ENCODE measurements at places on chromosomes 6 and 20.
A peak's percentile ranks its signal among the peaks of the same experiment; 100 is the strongest.

GRCh38 chr20:60138256-60139220 is 180.3 kb downstream of the CDH26 start:
- no peak for DNase-seq

- DNase-seq, result no peak
Observed at GRCh38 chr6:126531840-126532239, 191.9 kb downstream of the CENPW start.

GRCh38 chr6:71496018-71496721 is 207.6 kb downstream of the OGFRL1 start:
- DNase-seq, result no peak

DNA sequence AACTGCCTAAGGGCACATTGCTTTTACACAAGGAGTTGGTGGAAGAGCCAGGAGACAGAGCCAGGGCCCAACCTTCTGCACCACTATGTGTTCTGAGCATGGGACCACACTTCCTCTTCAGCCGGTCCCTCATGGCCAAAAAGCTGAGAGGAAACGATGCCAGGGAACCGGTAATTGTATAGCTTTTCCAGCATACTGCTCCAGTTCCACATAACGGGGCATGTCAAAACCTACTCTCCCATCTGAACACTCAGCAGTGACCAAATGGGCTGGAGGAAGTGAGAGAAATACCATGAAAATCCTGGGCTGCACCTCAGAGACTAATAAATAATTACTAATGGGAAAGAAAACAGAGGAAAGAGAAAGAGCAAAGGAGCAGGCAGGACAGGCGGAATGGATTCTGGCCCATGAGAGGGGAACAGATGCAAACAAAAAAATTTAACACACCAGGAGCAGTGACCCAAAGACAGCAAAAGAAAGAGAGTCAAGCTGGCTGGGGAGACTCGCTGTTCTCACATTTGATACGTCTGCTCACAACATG is 52.0 kb upstream of the BMP2 start:
- DNase-seq, result no peak

- no peak for DNase-seq
Observed at GRCh38 chr6:133645966-133646740, 242.8 kb upstream of the TCF21 start.

- DNase-seq, result no peak
Observed at GRCh38 chr20:59390437-59390836, 90.0 kb downstream of the EDN3 start.

DNA sequence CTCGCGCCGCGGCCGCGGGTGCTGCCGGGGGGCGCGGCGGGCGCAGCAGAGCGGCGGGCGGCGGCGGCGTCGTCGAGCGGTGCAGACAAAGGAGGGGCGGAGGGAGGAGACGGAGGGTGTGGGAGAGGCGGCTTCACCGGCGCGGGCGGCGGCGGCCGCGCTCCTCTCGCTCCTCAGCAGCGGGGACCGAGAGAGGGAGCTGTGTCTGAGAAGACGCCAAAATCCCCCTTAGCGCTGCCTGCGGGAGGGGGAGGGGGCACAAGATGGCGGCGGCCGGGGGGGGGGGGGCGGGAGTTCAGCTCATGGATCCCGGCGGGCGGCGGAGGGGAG is 296 bp downstream of the ADNP start:
- DNase-seq, result no peak

GRCh38 chr6:87784690-87785089 is 82.7 kb upstream of the AKIRIN2 start:
- DNase-seq, result no peak

GRCh38 chr6:165599596-165600487 is 63.2 kb downstream of the PDE10A start:
- no peak for DNase-seq

- no peak for DNase-seq
Observed at GRCh38 chr20:21377701-21378100, 19.6 kb downstream of the NKX2-4 start.

DNA sequence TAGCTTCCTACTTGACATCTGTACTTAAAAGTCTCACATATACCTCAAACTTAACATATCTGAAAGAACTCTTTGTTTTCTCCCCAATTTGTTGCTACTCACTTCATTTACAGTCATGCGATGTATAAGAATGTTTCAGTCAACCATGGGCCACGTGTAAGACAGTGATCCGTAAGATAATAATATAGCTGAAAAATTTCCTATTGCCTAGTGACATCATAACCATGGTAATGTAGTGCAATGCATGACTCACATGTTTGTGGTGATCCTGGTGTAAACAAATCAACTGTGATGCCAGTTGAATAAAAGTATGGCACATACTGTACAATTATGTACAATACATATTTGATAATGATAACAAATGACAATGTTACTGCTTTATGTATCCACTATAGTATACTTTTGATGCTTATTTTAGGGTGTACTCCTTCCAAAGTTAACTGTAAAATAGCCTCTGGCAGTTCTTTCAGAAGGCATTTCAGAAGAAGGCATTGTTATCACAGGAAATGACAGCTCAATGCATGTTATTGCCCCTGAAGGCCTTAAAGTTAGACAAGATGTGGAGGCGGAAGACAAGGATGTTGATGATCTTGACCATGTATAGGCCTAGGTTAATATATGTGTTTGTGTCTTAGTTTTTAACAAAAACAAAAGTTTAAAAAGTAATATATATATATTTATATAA is 579.0 kb downstream of the EPHA7 start:
- DNase-seq, result no peak

GRCh38 chr6:169117663-169118062 is 136.0 kb downstream of the THBS2 start:
- no peak for DNase-seq

DNA sequence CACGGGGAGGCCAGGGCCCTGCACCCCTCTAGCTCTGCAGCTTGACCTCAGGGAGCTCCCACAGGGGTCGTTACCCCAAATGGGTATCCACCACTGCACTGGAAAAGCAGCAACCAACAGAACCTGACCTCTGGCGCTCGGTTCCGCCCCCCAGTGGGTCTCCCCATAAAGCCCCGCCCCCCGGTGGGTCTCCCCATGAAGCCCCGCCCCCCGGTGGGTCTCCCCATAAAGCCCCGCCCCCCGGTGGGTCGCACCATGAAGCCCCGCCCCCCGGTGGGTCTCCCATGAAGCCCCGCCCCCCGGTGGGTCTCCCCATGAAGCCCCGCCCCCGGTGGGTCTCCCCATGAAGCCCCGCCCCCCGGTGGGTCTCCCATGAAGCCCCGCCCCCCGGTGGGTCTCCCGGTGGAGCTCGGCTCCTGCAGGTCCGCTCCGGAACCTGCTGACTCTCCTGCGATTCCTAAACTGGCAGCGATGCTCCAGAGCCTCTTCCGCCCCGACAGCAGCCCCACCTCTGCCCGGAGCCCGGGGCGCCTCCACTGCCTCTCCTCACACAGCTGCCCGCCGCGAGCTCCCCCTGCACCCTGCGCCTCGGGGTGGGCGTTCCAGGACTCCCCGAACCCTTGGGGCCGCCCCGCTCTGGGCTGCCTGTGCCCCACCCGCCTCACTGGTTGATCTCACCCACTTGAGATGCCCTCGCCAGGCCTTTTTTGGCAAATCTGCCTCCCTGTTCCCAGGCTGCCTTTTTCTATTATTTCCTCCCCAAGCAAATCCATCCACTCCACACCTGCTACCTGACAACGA is 12.1 kb downstream of the SLC2A4RG start:
- DNase-seq, result no peak

- no peak for DNase-seq
Observed at GRCh38 chr6:118621799-118622470, 29.5 kb downstream of the CEP85L start.

DNA sequence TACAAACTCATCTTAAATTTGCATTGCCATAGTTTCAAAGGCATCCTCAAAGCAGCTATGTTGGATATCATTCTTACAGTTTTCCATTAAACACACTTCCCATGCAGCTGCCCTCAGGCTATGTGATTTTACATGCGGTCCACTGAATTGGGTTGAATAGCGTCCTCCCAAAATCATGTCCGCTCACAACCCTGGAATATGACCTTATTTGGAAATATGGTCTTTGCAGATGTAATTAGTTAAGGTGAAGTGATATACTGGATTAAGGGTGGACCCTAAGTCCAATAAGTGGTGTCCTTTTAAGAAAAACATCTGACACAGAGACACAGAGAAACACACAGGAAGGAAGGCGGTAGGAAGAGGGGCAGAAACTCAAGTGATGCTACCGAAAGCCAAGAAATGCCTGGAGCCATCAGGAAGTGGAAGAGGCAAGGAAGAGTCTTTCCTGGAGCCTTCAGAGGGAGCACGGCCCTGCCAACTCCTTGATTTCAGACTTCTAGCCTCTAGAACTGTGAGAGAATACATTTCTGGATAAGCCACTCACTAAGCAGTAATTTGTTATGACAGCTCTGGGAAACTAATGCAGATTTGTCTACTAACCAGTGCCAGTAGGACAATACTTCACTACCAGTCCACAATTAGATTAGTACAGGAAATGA is 42.7 kb upstream of the NHSL1 start:
- DNase-seq, result no peak

GRCh38 chr20:5056801-5057599 is 55.7 kb upstream of the SLC23A2 start:
- no peak for DNase-seq

GRCh38 chr6:35063701-35064280 is 77.3 kb downstream of the TCP11 start:
- DNase-seq, result no peak

- no peak for DNase-seq
Observed at GRCh38 chr6:141133346-141133745, 999.4 kb upstream of the GJE1 start.

GRCh38 chr6:116515141-116515540 is 3.7 kb downstream of the CALHM5 start:
- DNase-seq, result no peak

- DNase-seq, result no peak
Observed at GRCh38 chr6:36118550-36119107, 11.7 kb upstream of the MAPK13 start.

GRCh38 chr6:170117111-170117972 is 173.5 kb downstream of the DLL1 start:
- DNase-seq, result no peak

GRCh38 chr6:132780770-132781371 is 17.6 kb downstream of the SLC18B1 start:
- DNase-seq, result no peak

GRCh38 chr6:133512410-133513016 is 271.4 kb downstream of the EYA4 start:
- peak; percentile 33 for DNase-seq

GRCh38 chr20:37903317-37904007 is 535 bp downstream of the VSTM2L start:
- no peak for DNase-seq

DNA sequence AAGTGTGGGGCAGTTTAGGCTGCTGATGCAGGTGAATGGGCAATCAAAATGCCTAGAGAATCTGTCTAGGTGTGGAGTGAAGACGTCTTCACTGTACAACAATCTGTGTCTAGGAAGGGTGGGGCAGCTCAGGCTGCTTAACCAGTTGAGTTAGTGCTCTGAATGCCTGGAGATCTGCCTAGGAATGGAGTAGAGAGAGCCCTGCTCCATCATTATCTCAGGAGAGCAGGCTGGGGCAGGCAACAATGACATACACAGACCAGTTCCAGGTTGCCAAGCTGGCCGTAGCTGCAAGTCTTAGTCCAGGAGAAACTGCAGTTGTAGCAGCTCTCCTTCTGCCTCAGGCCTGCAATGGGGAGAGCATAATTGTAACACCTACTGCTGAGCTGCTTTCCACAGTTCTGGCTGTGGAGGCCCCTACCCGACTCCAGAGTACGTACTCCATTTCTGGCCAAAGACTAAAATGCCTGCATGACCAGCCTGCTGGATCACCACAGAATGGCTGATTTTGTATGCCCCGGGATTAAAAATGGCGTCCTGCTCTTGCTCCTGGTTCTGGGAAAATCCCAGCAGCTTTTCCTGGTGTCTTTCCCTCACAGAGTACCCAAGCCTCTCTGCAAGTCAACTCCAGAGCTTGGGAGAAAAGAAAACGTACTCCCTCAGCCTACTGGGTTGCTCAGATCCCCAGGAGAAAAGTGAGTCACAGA is 545.4 kb downstream of the ADGRB3 start:
- no peak for DNase-seq

DNA sequence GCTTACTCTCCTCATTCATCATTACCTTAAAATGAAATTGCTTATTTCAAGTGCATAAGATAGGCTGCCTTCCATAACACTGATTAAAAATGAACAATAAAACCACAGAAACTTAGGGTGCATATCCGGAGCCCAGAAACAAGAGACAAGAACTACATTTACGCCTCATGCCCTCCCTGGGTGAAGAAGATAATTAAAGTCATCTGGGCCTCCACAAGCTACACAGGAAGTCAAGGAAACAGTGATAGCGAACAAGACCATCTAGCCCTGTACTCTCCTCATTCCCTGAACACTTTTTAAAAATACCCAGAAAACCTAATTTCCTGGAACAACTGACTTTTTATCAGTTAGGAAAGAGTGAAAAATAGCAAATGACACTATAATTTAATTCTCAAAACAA is 6.3 kb downstream of the SOD2 start:
- no peak for DNase-seq

- no peak for DNase-seq
Observed at GRCh38 chr20:44780226-44780625, 30.1 kb downstream of the RIMS4 start.

GRCh38 chr20:38987777-38988176 is 25.6 kb downstream of the DHX35 start:
- no peak for DNase-seq

DNA sequence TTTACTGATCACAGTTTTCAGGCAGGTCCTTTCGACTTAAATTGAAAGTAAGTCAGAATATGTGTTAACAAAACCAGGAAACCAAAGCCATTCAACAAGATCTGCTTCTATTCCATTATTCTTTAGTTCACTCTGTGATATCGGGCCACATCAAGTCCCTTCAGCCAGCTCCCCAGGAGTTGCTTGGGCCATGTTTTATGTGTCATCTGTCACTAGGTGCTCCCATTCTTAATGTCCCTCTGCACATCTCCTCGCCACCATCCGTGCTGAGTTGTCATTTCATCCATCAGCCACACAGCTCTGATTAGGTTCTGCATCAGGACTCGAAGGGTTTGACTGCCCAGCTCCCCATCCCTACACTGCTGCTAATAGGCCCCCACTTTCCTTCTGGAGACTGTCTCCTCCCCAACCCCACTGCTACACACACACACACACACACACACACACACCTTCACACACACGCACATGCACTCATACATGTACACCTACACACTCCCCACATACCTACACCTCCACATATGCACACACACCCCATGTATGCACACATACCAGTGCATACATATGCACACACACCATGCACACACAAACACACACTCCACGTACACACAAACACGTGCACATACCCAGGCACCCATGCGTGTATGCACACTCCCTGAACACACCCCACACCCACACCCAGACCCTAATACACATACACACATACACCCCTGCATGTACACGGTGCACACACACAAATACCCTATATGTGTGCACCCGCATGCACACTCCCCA is 143.3 kb upstream of the GMDS start:
- no peak for DNase-seq

DNA sequence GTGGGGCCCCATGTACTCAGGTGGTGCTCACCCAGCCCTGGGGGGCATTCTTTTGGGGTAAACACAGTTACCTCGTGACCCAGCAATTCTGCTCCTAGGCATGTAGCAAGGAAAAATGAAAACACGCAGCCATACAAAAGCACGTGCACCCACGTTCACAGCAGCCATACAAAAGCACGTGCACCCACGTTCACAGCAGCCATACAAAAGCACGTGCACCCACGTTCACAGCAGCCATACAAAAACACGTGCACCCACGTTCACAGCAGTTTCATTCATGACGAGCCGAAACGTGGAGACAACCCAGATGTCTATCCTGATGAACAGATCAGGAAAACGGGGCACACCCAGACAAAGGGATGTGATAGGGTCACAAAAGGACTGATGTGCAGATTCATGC is 57.1 kb downstream of the YTHDF1 start:
- no peak for DNase-seq

GRCh38 chr20:20552076-20552475 is 160.4 kb downstream of the RALGAPA2 start:
- DNase-seq, result no peak
